HT-29 (cell line): ENCODE measurements at places on chromosomes 6 and 20.

- no peak for DNase-seq
Observed at GRCh38 chr6:137230547-137230946, 11.4 kb upstream of the IFNGR1 start.

GRCh38 chr20:40948465-40949267, 80.0 kb upstream of the TOP1 start:
- no peak for DNase-seq

DNA sequence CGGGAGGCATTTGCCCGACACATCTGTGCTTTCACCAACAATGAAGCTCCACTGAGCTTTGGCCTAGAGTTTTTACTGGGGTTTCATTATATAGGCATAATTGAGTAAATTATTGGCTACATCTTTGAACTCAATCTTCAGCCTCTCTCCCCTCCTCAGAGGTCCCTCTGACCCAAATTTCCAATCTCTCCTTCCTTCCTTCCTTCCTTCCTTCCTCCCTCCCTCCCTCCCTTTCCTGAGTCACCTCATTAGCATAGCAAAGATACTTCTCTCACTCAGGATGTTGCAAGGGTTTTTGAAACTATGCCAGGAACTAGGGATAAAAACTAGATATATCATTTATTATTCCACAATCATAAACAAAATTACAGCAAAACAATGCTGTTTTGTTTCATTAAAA, 238.2 kb upstream of the PRND start:
- no peak for DNase-seq

DNA sequence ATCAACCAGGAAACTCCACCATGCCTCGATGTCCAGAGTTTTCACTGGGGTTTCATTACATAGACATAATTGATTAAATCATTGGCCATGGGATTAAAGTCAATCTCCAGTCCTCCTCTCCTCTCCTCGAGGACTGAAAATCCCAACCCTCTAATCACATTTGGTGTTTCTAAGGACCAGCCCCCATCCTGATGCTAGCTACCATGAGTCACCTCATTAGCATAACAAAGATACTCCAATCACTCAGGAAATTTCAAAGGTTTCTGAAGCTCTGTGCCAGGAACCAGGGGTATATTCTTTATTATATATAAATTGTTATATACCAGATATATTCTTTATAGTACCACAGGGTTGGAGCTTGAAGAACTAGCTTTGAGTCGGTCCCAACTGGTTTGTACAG, 212.9 kb upstream of the PRND start:
- DNase-seq: no peak

DNA sequence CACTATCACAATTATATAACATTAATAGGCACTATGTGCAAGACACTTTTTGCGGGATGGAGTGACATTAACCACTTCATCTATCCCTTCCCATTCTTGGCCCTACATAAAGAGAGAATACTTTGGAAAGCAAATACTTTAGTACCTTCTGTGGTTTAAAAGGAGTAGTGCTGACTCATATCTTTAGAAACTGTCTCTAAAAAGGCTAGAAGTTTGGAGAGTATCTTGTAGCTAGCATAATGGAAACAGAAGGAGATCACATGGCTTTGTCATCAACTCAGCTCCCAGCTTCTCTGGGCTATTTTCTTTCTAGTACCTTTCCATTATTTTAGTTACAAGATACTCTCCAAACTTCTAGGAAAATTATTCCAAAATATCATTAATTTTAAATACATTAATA, 157.5 kb downstream of the ADGRG6 start:
- no peak for DNase-seq

- no peak for DNase-seq
Observed at GRCh38 chr6:16319813-16320532, 81.6 kb downstream of the GMPR start.

GRCh38 chr6:30757261-30757904, 13.0 kb upstream of the IER3 start:
- no peak for DNase-seq

GRCh38 chr6:114068116-114068515, 97.2 kb upstream of the HDAC2 start:
- DNase-seq: no peak

DNA sequence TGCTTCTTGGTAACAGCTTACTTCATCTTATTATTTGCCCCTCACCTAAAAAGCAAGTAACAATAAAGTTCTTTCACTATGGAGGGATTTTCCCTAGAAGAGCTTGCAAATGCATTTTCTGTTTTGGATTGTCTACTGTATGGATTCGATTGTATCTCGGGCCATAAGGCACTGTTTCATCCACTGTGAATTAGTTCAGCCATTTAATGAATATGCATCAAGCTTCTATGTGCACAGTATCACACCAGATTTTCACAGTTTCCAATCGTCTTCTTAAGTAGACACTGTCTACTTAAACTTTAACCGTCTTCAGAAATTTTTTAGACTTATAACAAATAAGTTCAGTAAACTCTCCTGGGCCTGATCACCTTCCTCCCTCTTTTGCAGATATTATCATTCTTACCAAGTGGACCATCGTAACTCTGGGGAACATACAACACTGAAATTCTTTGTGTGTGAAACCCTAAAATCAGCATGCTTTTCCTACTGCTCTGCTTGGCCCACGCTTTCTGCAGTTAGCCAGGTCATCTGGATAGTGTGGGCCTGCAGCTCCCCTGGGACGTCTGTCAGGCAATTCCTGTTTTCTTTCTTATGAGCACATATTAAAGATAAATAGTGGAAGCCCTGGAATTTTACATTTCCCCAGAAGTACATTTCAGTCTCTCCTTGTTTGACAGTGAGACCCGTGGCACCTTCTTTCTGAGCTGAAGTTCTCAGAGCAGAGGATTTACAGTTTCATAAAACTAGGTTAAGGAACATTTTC, 136.5 kb upstream of the PDE10A start:
- DNase-seq: no peak

GRCh38 chr6:100266494-100267401, 198.0 kb downstream of the SIM1 start:
- DNase-seq: no peak
